Ecto neural progenitor cell (in vitro differentiated cells): ENCODE measurements at places on chromosomes 6 and 20.

GRCh38 chr20:61840779-61841455 lies 224.8 kb downstream of the TAF4 start:
- DNase-seq, result no peak

DNA sequence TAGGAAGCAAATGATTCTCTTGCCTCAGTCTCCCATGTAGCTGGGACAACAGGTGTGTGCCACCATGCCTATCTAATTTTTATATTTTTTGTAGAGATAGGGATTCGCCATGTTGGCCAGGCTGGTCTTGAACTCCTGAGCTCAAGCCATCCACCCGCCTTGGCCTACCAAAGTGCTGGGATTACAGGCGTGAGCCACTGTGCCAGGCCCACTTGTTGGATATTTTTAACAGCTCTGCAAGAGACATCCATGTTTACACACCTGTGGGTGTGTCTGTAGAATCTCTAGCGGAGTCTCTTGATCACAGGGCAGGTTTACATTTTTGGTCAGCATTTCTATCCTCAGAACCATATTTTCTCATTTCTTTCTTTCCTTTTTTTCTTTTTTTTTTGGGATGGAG lies 53.1 kb upstream of the ZFP64 start:
- DNase-seq, result peak; percentile 8

- no peak for DNase-seq
These were observed 41.8 kb upstream of the GABRR1 start for GRCh38 chr6:89258912-89259311.

GRCh38 chr6:143952947-143953701 lies 54.9 kb downstream of the PLAGL1 start:
- no peak for DNase-seq

- no peak for DNase-seq
These were observed 8.4 kb upstream of the HLA-DOA start for GRCh38 chr6:33017694-33018353.

DNA sequence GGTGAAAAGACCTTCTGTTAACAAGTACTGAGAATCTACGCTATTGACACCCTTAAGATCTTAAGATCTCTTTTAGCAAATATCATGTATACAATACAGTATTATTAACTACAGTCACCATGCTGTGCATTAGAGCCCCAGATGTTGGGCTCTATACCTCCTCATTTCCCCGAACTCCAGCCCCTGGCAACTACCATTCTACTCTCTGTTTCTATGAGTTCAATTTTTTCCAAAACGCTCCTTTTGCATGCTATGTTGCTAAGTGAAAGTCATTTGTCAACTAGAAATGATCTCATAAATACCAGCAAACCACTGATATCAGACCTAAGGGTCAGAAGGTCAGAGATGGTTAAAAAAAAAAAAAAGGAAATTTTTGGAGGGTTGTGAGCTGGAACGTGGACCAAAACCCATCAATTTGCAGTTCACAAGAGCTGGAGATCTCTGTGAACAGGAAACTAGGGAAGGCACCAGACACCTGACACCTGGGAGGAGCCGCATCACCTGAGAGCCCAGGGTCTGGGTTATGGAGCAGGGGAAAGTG lies 122.0 kb upstream of the KCNK16 start:
- no peak for DNase-seq

- DNase-seq, result no peak
These were observed 713 bp downstream of the WFDC9 start for GRCh38 chr20:45630371-45630770.

DNA sequence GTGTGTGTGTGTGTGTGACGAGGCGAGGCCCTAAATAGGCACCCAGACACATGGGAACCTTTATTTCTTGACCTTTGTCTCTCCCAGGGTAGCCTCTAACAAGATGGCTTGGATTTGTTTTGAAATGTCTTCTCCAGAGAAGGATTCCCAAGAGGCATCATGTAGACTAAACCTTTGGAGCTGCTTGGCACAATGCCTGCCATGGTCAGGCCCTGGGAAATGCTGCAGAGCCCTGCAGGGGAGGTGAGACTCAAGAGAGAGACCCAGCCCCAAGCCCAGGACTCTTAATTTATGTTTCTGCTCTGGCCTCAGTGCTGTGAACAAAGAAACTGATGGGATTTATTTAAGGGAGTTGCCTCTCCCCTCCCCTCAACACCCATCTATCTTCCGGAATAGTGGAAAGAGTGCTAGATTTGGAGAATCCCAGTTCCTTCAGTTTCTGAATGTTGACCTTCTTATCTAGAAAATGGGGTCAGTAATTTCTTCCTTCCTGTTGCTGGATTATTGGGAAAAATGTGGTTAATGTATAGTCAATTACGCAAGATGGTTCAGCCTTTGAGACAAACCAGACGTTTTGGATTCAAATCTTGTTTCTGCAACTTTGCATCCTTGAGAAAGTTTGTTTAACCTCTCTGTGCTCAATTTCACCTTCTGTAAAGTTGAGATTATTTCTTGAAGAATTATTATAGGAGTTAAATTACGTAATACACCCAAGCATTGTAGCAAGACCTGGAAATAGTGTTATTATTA lies 434.8 kb downstream of the MAFB start:
- no peak for DNase-seq

GRCh38 chr6:7176208-7176607 lies 68.4 kb downstream of the RREB1 start:
- DNase-seq, result no peak

- DNase-seq, result no peak
These were observed 134.2 kb downstream of the MEI4 start for GRCh38 chr6:77786935-77787629.

- DNase-seq, result no peak
These were observed 196.6 kb downstream of the JARID2 start for GRCh38 chr6:15442467-15442866.

DNA sequence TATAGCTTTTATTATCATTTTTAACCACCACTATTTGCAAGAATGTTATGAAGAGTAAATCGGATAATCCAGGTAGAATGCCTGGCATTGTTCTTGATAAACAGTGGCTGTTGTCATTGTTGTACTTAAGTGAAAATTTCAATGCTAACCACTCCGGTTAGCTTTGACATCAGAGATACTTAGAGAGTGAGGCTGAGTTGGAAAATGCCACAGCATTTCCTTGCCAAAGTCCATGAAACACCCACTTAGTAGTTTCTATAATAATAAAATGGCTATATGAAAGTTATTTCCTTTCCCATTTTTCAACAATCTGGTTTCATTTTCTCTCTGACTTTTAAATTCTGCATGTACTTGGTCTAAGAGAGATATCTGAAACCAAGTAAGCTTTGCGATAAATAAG lies 132.0 kb downstream of the CDK19 start:
- DNase-seq, result no peak

GRCh38 chr6:122472022-122472340 lies 374 bp upstream of the SERINC1 start:
- DNase-seq, result no peak

DNA sequence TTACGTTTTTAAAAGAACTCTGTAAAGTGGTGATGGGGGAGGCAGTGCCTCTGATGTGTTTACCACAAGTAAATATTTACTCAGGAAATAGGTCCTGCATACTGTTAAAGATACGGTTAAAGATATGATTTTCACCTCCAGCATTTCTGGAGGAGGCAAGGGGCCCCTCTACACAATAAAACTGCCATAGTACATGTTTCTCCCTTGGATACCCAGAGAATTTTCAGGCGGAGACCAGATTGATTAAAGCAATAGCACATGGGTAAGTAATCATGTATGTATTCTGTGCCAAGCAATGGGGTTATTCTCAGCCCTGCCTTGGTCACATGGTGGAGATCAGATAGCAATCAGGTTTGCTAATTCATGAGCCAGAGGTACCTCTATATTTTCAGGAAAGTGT lies 9.6 kb downstream of the RIPOR2 start:
- no peak for DNase-seq

DNA sequence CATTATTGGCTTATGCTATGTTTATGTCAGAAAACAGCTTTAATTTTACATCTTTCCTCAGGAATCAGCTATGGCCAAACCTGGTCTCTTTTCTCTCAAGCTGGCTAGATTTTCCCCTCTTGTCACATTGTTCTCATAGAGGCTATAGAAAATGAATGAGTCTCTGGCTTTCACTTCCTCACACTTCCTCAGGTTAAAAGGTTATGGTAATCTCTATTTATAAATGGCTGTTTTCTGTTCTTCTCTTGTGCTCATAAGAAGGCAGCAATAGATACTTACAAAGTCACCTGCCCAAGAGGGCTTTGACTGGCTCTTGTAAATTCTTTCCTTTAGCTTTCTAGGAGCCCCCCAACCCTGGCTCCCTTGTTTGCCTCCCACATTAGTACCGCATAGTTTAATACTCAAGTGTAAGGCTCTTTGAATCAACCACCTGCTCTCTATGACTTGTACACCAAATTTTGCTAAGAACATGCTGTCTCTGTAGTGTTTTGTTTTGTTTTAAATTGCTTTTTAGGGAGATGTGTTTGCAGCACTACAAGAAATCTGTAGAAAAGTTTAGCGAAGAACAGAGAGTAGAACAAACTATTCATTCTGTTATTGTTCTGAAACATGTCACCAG lies 897.4 kb upstream of the CITED2 start:
- DNase-seq, result no peak

GRCh38 chr6:89409461-89410035 lies 2.5 kb downstream of the RRAGD start:
- no peak for DNase-seq

GRCh38 chr6:27966044-27966443 lies 9.0 kb downstream of the OR2B6 start:
- DNase-seq, result no peak

DNA sequence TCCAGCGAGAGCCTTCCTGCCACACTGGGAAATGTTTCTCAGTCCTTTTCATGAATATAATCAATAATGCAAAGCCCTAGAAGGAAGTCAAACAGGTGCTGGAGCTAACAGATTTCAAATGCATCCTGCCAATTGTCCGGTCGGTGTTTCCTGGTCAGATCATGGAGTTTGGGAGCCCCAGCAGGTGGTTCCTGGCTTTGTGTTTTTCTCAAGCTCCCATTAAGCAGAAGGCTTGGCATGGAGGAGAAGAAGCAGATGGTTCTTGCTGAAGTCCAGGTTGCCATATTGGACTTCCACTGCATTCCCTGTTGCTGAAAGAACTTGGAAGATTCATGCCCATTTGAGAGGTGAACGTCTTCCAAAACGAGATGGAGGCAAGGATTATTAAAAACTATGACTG lies 68.6 kb downstream of the GFOD1 start:
- DNase-seq, result no peak

DNA sequence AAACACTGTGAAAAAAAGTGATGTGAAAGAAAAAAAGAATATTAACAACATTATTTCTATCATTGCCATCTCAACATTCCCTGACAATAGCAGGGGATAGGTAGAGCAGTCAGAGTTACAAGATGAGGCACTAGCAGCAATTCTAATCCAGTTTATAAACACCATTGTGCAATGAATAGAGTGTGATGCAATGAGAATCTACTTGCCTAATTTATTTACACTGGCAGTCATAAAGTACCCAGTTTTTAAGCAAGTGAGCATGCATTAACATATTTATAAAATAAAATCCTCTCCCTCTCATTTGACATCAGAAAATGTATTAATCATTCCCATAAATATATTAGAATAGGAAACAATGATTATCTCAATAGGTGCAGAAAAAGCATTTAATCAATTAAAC lies 2.5 kb upstream of the MANEA start:
- no peak for DNase-seq

- no peak for DNase-seq
These were observed 321.8 kb upstream of the PRDM1 start for GRCh38 chr6:105764315-105764714.

DNA sequence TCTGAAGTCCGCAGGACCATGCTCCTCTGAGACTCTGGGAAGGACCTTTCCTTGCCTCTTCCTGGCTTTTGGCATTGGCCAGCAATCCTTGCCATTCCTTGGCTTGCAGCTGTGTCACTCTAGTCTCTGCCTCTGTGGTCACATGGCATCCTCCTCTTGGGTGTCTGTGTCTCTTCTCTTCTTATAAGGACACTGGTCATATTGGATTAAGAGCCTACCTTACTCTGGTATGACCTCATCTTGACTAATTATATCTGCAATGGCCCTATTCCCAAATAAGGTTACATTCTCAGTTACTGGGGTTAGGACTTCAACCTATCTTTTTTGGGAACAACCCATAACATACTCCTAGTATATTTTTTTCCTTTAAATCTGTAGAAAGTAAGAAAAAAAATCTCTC lies 49.9 kb upstream of the GTSF1L start:
- no peak for DNase-seq

- DNase-seq, result no peak
These were observed 99.7 kb downstream of the TSHZ2 start for GRCh38 chr20:53071833-53072232.

DNA sequence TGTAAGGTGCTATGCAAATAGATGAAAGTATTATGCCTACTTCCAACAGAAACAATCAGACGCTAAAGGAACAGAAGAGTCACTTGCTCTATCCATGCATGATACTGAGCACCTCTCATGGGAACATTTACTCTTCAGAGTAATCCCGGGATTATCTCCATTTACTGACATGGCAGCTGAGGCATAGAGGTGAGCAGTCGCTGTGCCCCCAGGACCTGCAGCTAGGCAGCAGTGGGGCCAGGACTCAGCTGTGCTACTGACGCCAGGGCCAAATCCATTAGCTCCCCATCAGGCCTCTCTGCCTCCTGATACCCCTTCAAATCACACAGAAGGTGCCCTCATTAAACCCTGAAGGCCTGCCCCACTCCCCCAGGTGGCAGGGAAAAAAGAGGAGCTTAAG lies 51.9 kb downstream of the TRAM2 start:
- DNase-seq, result no peak

DNA sequence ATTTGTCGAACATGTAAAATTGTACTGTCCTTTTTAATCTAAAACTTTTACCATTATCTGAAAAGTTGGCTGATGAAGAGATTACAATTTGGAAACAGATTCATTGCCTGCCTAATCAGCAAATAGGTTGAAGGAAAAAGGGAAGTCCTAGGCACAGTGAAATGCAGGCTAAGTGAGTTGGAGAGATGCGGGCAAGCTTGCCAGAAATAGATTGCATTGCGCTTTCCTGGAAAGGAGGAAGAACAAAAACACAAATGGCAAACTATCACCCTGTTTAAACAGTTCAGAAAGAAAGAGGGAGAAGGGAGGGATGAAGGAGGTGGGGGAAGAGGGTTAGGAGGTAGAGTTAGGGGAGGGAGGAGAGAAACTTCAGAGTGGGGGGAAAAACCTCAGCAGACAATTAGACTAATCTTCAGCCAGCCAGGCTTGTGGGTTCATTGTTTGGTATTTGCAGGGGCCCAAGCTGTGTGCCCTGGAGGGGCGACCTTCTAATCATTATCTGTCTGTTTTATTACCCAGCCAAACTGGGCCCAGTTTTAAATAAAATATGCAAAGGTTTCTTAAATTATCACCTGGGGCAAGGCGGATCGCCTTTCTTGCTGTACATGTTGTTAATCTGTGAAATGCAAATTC lies 465.2 kb downstream of the TFAP2B start:
- no peak for DNase-seq

DNA sequence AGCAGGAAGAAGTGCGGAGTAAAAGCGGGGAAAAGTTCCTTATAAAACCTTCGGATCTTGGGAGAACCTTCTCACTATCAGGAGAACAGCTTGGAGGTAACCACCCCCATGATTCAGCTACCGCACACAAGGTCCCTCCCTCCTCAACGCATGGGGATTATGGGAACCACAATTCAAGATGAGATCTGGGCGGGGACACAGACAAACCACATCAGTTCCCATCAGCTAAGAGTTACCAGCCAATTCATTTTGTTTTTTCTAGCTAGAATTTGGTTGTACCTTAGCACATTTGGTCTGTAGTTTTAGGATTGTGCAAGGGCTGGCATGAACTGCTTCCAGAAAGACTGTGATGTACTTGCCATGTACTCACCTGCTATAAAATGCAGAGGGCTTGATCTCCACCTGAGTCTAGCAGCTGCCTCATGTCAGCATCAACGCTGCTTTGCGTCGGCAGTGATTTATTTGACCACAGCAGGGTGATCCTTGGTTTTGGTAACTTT lies 94.7 kb upstream of the SLC2A12 start:
- no peak for DNase-seq

GRCh38 chr20:62635852-62636251 lies 6.5 kb upstream of the SLCO4A1 start:
- DNase-seq, result no peak
